Endodermal cell (in vitro differentiated cells): ENCODE measurements at places on chromosomes 3 and 15.

DNA sequence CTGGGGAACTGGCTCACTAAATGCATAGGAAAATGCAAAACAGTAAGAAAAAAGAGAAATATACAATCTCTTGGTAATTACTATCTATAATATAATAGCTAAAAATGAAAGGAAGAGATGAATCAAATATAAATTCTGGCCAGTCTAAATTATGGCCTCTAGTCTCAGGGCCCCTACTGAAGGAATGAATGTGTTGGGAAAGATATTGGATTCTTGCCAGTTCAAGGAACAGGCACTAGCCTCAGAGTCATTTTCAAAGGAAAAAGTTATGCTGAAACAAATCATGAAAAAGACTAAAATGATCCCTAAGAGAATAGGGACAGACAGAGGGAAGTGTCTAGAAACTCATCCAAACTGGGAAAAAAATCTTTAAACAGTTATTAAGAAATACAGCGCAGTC lies 62.4 kb downstream of the C3orf80 start:
- no peak for DNase-seq

GRCh38 chr3:65716071-65716751 lies 322.5 kb downstream of the MAGI1 start:
- DNase-seq: no peak

- peak; percentile 35 for DNase-seq
Measured at GRCh38 chr15:95044745-95045417, 813.5 kb downstream of the MCTP2 start.

DNA sequence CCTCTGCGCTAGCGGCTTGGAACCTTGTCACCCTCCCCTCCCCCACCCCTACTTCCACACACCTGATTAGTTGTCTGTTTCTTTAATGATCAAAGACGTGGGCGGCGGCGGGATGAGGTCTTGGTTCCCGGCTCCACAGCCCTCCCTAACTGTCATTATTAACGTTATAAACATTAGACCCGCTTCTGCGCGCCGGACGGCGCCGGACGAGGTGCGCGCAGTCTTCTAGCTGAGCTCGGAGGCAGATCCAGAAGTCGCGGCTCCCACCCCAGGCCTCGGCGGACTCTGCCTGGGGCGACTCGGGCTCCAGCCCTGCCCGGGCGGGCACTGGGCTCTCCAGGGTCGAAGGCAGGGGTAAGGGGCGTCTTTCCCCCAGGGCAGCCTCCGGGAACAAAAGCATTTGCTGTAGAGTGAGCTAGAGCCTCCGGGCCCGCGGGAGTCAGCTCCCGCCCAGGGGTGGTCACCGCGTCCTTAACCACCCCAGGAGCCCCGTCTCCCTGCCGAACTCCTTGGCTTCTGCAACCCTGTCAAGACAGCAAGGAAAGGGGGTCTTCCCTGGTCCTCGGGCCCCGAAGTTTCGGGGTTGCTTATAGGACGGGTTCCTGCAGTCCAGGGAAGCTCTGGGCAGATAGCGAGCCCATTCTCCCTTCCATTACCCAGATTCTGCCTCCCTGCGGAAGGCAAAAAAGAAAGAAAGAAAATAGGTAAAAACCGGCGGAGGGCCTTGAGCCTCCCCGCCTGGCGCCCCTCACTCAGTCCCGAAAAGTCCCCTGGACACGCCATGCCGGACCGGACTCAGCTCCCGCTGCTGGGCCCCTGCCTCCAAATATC lies 2.2 kb upstream of the ISLR2 start:
- DNase-seq: peak; percentile 76

DNA sequence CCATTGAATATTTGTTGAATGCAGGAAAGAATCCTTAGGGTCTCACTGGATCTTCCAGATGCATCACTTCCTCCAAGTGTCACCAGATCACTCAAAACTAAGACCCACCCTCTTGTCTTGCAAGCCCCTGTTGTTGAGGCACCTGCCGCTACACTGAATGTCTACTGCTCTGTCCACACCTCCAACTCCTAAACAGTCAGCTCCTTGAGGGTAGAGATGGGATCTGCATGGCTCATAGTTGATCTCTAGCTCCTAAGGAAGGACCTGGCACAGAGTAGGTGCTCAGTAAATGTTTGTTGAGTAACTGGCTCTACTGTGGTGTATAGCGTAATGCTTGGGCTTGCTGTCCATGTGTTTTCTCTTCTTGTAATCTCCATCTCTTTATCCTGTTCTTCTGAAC lies 8.8 kb downstream of the SLC6A20 start:
- peak; percentile 16 for DNase-seq

DNA sequence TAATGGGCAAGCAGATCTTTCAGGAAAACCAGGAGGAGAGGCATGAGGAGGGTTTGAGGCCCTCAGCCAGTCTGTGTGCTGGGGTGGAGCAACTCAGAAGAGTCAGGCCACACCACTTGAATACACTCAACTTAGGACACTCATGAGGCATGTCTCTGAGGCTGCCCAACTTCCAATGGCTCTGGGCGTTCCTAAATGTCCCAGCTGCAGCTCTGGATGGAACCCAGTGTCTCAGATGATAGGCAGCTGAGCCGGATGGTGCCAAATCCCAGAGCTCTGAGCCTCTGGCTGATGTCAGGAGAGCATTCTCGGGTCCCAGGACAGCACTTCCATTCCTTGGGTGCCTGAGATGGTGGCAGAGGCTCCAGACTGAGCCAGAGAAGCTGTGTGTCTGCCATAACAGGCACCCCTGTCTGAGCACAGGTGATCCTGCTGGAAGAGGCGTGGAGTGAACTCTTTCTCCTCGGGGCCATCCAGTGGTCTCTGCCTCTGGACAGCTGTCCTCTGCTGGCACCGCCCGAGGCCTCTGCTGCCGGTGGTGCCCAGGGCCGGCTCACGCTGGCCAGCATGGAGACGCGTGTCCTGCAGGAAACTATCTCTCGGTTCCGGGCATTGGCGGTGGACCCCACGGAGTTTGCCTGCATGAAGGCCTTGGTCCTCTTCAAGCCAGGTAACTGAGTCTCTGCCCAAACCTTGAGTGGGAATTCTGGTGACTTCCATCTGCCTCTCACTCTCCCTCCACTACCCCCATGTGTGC lies 2.8 kb downstream of the NR2E3 start:
- DNase-seq: no peak

GRCh38 chr3:105278688-105279087 lies 88.0 kb upstream of the ALCAM start:
- DNase-seq: no peak

DNA sequence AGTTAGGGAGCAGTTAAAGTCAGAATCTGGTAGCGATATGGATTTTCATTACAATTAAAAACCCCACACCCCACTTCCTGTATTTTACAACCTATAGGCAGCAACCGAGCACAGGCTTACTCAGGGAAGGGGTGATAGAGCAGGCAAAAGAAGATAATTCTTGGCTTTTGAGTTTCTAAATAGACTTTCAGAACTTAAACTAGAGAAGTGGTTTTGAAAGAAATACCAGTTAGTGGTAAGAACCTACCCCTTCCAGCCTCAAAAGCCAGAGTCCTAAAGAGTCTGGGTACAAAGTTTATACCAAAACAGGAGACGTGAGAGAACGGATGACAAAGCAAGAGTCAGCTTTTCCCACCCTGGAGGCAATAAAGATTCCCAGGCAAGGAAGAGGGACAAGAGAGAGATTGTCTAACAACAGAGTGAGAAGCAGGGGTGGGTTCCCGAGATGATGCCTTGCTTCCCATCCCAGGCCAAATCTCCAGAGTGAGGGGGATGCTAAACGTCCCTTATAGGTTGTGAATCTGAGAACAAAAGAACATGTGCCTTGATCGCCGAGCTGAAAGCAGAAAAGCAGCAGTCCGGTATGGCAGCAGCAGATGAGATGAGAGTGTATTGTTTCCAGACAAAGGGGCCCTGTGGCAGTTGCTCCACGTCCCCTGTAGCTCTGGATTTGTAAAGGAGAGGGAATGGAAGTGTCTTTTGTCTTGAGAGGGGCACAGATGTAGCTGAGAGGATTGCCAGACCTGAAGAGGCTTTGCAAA lies 36.8 kb downstream of the KLHL6 start:
- no peak for DNase-seq

- DNase-seq: no peak
Measured at GRCh38 chr3:121951291-121951919, 57.2 kb downstream of the SLC15A2 start.

DNA sequence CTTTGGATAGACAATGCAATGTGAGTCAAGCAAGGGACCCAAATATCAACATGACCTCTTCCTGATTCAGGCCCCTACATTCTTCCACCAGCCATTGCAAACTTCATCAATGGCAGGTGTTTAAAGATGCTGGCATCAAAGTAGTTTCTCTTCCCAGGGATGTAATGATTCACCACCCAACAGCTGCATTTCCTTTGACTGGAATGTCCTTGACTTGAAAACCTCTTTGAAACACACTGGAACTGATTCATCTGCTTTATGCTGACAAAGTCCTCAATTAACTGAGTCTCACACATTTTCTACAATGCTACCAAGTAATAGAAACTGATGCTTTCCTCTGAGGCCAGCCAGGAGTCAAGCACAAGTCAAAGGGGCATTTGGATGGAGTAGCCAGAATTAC lies 385.5 kb downstream of the GBE1 start:
- no peak for DNase-seq

- DNase-seq: peak; percentile 69
Measured at GRCh38 chr15:66862111-66862939, 160.3 kb downstream of the SMAD6 start.

- no peak for DNase-seq
Measured at GRCh38 chr15:38217191-38217595, 35.4 kb upstream of the SPRED1 start.

DNA sequence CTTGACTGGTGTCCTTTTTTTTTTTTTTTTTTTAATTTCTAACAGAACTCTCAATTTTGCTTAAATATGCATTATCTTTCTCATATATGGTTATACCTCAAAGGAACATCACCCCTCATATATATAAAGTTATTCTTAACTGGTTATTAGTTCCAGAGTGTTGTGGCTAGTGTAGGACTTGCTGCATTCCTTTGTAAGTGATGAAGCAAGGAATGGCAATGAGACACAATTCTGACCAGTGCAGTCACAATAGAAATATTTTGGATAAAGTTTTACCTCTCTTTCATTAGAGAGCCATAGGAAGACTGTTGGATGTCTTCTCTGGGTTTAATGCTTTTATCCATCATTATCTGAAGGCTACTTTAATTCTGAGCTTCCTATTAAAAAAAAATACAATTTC lies 75.5 kb upstream of the CBLB start:
- DNase-seq: no peak

DNA sequence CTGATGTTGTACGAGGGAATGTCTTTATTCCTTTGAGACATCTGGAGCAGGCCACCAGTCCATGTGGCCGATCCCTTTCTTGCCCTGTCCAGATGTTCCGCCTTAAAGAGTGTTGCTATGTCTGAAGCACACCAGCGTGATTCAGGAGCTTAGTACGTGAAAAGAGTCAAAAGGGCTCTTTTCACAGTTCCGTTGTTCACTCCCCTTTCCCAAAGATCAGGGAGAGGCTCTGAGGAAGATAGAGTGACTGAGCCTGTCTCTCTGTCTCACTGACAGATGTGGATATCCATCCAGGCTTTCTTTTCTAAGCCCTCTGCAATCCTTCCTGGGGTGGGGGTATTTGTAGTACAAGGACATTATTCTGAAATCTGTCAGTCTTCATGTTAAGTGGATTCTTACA lies 262.5 kb upstream of the LRTM1 start:
- DNase-seq: no peak

DNA sequence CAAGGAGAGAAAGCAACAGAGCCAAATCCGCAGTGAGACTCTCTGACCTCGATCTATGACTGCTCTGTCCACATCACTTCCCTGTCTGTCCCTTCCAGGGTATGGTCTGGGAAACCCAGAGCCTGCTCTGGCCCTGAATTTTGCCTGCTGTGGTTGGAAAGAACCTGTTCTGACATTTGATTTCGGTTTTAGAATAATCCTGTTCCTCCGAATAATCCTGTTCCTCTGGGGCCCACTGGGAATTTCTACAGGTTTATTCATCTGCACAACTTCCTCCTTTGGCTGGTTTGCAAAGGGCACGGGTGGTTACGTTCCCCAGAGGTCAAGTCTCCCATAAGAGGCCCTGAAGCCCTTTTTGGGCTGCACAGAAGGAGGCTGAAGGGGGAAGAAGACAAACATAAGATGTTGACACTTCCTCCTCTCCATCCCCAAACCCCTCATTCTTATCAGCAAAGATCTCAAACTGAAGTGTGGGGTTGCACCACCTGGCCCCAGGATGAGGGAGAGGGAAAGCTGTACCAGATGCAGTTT lies 10.6 kb downstream of the LAMP3 start:
- DNase-seq: no peak

DNA sequence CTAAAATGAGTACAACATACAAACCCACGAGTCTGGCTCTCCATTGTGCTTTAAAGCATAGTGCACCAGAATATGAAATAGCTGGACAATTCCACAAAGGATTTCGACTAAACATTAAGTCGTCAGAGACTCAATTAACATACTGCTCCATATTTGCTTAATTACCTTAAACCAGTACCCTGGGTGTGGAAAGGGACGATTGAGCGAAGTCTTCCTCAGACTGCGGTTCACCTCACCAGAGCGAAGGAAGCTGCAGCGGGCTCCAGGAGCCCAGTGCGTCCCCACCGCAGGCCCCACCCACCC lies 218 bp upstream of the TRPC1 start:
- DNase-seq: no peak

DNA sequence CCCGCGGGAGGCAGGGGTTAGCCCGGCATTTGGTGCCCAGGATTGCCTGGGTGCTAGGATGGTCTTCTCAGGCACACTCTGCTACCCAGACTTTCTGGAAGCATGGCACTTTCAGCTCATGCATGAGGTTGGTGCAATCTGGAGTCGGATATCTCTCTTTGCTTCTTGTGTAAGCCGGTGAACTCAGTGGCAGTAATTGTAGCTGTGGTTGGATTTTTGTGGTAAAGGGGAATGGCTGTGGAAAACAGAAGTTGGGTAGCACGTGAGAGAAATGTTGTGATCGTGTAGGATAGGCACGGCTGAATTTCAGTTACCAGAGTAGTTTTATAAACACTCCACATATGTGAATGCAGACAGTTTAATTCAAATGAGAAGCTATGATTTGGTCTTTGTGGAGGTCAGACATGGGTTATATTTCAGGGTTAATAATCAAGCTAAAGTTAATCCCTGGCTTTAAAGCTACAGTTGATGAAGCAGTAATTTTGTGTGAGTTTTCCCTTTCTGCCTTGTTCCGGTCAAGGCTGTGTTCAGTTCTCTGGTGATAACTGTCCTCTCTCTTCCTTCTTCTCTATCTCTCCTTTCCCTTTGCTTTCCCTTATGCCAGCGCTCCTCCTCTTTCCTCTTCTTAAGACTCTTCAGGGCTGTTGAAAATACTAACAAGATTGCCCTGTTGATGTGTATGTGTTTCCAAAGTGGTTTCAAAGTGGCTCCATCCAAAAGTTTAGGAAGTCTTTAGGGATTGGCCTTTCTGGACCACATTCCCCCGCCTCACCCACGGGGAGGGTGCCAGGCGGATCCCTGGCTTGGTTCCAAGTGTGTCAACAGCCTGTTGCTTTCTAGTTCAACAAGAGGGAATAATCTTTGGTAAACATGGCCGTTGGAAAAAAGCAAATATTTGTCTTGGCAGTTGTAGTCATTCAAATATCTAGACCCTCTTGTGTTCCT lies 404.6 kb upstream of the C2CD4B start:
- DNase-seq: no peak
